Testis (tissue), 5 donors: ENCODE measurements at places on chromosomes 6 and 20. TPM values are rescaled to one million over a fixed set of nuclear protein-coding genes. Genes with fewer than 3 reads are reported as not detected.

DNA sequence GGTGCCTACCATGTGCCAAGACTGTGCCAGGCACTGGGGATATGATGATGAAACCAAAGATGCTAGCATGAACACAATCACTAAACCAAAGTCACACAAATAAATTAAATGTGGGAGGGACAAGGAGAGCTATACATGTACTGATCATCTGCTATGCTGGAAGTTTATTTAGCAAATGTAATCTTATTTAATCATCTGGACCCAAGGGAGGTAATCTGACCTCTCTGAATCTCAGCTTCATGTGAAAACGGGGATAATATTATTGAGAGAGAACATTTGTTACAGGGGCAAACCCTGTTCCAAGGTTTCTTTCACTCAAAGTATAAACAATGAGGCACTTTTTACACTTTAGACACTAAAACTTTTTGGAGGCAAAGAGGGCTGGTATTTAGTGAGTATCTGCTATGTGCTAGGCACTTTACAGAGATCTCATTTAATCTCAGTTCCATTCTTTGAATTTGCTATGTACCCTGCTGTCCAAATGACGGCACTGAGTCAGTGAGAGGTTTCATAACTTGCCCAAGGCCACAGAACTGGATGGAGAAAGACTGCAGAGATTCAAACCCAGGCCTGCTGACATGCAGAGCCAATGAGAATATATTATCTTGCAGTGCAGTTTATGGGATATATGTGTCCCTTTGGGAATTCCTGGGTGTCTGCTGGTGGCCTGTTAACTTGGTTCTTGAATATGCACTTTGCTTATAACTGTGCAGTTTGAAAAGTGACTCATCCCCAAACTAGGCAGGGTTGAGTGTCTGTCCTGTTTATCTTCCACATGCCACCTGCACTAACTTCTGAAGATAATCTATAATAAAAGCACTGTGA lies 3.3 kb upstream of the ASXL1 start:
- no peaks in the 10 kb centered on the region for H3K36me3 ChIP-seq
- H3K27me3 ChIP-seq: no peaks in the 10 kb centered on the region
- no peak overlapping the region for H3K27ac ChIP-seq
- H3K4me3 ChIP-seq: no peak overlapping the region
- peaks cover 5% of the 10 kb centered on the region for H3K4me1 ChIP-seq

GRCh38 chr6:42572523-42572922 lies 8.7 kb downstream of the UBR2 start:
- no peak for DNase-seq
- no peaks in the 10 kb centered on the region for H3K4me1 ChIP-seq
- H3K36me3 ChIP-seq: no peaks in the 10 kb centered on the region
- H3K27ac ChIP-seq: no peak overlapping the region
- H3K4me3 ChIP-seq: no peak overlapping the region
- no peaks in the 10 kb centered on the region for H3K27me3 ChIP-seq

DNA sequence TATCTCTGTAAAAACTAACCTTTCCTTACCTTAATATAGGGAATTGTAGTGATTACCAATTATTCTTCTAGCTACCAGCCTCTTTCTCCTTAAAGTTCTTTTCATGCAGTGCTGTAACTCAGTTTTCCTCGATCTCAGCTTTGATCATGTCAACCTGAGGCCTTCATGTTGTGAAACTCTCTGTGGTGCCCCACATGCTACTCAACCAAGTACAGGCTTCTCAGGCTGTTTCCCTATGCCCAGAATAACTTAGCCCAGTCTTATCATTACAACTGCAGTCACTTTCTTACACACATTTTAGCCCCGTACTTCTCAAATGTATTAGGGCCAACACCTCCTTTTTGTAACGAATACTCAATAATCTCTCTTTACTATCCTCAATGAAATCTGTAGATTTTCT lies 90.1 kb upstream of the SUPT3H start:
- no peaks in the 10 kb centered on the region for H3K36me3 ChIP-seq
- no peaks in the 10 kb centered on the region for H3K4me1 ChIP-seq
- no peaks in the 10 kb centered on the region for H3K27me3 ChIP-seq
- no peak overlapping the region for H3K27ac ChIP-seq
- no peak for DNase-seq

GRCh38 chr6:91428953-91429560 lies 842.2 kb upstream of the MAP3K7 start:
- no peaks in the 10 kb centered on the region for H3K36me3 ChIP-seq
- no peaks in the 10 kb centered on the region for H3K4me1 ChIP-seq
- no peaks in the 10 kb centered on the region for H3K27me3 ChIP-seq
- no peak overlapping the region for H3K4me3 ChIP-seq
- DNase-seq: no peak

DNA sequence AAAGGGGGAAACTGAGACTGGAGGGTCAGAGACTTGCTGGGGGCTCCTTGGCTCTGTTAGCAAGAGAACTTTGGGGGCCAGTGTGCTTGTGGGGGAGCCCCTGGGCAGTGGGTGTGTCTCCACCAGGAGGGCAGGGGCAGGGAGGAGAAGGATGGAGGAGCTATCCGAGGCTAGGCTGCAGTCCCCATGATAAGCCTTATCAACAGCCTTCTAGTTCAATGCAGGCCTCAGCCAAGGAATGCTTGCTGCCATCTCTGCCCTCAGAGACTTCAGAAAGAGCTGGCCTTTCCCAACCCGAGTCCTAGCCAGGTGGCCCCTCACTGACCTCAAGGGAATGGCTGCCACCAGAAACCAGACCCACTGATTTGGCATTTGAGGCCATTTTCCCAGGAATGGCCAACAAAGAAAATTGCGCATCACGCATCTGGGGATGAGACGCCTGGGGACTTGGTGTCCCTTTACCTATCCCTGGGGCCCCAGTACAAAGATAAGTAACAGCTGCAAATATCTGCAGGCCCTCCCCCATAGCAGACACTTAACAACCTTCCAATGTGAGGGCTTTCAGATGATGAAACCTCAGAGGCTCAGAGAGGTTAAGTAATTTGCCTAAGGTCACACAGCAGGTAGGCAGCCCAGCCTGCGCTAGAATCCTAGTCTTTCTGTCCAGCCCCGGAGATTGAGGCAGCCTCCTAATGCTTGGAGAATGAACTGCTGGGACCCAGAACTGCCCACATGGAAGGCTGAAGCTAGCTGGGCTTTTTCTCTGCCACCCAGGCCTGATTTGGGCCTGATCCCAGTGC lies 4.9 kb downstream of the TGM2 start:
- no peaks in the 10 kb centered on the region for H3K27me3 ChIP-seq
- no peak overlapping the region for H3K27ac ChIP-seq
- H3K4me1 ChIP-seq: peaks cover 6% of the 10 kb centered on the region
- H3K4me3 ChIP-seq: no peak overlapping the region

- H3K4me1 ChIP-seq: no peaks in the 10 kb centered on the region
- H3K27ac ChIP-seq: no peak overlapping the region
- H3K4me3 ChIP-seq: no peak overlapping the region
- no peaks in the 10 kb centered on the region for H3K27me3 ChIP-seq
- DNase-seq: no peak
- no peaks in the 10 kb centered on the region for H3K36me3 ChIP-seq
Observed at GRCh38 chr6:83978324-83978734, 55.2 kb upstream of the MRAP2 start.

- peak; percentile 60 for DNase-seq
- H3K4me1 ChIP-seq: peaks cover 59% of the 10 kb centered on the region
- H3K27me3 ChIP-seq: no peaks in the 10 kb centered on the region
- H3K27ac ChIP-seq: peak overlapping the region; percentile 95
- no peaks in the 10 kb centered on the region for H3K36me3 ChIP-seq
Observed at GRCh38 chr20:63955281-63955826, 862 bp downstream of the UCKL1 start.

GRCh38 chr6:7615611-7616383 lies 25.8 kb downstream of the SNRNP48 start:
- H3K4me1 ChIP-seq: peaks cover 4% of the 10 kb centered on the region
- H3K27ac ChIP-seq: no peak overlapping the region
- H3K27me3 ChIP-seq: no peaks in the 10 kb centered on the region

The NMBR gene
- polyA plus RNA-seq: 3.5 TPM

The CTCFL gene
- 19.8 TPM for polyA plus RNA-seq
